NCI-H1048 (cell line): ENCODE measurements at places on chromosomes 5 and 9.

- no peak for DNase-seq
These were observed 2.6 kb downstream of the PDLIM4 start for GRCh38 chr5:132260051-132260450.

DNA sequence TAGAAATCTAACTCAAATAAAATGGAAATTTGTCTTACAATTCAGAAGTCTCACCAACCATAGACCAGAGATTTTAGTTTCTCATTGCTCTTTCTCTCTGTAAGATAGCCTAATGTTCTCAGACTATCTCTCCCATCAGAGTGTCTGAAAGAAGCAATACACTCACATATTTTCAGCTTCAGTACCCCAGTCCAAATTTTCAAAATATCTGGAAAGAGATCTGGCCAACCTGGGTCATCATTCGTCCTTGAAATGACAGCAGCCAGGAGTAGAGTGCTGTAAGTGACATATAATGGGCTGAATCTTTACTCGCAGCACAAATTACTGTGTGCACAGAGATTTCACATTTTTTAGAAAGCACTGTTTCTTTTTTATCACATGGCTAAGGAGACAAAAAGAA is 313.3 kb upstream of the PRR16 start:
- DNase-seq: no peak

DNA sequence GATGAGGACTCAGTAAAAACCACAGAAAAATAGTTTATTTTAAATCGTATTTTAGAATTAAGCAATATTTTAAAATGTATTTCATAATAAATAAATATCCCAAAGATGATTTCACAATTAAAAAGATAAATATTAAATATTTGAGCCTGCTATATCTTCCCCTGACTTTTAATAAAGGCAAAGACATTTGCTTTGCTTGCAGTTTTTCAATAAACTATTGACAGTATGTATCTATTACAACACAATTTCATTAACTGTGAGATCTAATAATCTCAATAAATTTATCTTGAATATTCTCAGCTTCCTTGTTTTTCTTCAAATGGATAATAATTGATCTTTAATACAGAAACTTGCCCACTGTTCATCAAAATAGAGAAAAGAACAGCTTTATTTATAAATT is 186.2 kb upstream of the TARS1 start:
- no peak for DNase-seq

DNA sequence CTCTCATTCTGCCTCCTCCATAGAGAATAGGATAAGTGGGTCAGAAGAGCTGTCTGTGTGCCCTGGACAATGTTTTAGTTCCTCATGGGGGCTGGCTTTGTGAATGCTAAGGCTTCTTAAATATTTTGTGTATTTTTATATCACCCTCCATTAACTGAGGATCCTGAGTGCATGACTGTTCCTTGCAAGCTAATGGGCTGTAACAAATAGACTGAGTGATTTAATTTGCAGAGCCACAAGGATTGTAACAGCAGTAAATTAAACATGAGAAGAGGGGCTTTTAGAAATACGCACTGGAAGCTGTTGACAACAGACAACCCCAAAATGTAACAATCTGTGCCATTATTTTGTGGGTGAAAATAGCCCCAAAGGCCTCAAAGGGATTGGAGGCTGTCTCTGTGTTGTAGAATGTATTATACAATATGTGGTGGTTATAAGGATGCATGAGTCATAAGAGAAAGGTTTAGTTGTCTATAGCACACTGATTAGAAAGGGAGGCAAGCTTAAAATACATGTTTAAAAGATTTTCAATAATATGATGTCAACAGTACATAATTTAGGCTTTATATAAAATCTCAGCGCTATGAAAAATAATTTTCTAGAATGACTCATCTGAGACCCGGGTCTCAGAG is 152.7 kb upstream of the ACTBL2 start:
- DNase-seq: no peak

DNA sequence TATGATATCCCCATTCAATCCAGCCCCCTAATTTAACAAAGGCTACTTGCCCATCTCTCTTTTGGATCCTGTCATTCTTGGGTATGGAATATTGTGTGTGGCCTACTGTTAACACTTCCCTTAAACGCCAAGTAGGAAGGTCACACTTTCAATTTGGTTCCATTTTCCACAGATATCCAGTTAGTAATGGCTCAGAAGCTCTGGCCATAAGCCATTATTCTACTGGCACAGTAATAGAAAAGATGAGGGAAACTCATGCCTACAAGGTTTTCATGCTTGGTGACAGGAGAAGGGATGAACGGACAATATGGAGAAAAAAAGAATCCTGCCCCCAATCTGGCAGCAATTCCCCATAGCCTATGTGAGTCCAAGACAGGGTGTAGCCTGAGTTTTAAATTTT is 227.6 kb downstream of the CRB2 start:
- no peak for DNase-seq

DNA sequence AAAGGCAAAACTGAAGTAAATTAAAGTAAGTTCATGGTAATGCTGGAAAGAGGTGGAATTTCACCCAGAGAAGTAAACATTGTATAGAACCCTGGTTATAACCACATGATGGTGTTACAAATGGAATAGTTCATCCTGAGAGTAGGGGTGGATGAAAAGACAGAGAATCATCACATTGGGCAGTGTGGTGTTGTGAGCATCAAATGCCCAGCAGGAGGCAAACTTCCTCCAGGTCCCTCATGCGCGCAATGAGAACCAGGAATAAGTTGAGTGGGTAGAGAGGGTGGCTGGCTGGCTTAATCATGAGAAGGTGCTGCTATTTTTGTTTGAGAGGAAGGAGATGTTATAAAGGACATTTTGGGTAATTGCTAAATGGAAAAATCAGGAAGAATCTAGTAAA is 163.3 kb upstream of the HMHB1 start:
- DNase-seq: no peak

GRCh38 chr5:118687100-118687499 is 301.2 kb downstream of the DTWD2 start:
- no peak for DNase-seq

GRCh38 chr5:8729437-8729836 is 816.4 kb downstream of the SEMA5A start:
- DNase-seq: no peak

DNA sequence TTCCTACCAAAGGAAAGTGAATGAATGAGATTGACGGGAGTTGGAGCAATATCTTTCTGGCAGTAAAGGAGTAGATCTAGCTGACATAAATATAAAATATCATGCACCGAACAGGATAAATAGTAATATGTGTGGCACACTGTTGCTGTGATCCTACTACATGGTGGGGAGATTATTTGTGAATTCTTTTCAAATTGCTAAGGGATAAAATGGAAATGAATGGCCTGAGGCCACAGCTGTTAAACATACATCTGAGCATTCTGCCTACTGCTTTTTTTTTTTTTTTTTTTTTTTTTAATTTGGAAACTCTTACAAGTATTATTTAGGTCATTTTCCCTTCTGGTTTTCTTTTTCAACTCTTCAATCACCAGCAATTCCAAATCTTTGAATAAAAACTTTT is 66.8 kb downstream of the MEF2C start:
- DNase-seq: no peak

DNA sequence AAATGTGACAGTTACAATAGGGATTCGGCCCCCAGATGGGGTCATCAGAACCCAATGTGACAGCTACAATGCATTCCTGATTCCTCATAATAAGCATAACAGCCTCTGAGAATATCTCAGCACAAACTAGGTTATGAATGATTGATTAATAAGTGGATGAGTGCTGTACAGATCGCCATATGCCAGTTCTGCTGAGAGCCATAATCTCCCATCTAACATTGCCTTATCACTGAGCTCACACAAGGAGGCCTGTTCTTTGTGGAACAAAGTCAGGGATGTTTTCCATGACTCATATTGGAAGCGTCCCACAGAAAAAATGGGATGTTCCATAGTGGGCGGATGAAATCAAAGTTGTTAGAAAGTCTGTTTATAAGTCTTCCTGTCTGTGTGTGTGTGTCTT is 89.6 kb downstream of the KIF4B start:
- no peak for DNase-seq

GRCh38 chr5:164422400-164422799 is 917.0 kb downstream of the MAT2B start:
- DNase-seq: no peak

GRCh38 chr9:126116351-126117157 is 210.1 kb upstream of the MVB12B start:
- DNase-seq: no peak

DNA sequence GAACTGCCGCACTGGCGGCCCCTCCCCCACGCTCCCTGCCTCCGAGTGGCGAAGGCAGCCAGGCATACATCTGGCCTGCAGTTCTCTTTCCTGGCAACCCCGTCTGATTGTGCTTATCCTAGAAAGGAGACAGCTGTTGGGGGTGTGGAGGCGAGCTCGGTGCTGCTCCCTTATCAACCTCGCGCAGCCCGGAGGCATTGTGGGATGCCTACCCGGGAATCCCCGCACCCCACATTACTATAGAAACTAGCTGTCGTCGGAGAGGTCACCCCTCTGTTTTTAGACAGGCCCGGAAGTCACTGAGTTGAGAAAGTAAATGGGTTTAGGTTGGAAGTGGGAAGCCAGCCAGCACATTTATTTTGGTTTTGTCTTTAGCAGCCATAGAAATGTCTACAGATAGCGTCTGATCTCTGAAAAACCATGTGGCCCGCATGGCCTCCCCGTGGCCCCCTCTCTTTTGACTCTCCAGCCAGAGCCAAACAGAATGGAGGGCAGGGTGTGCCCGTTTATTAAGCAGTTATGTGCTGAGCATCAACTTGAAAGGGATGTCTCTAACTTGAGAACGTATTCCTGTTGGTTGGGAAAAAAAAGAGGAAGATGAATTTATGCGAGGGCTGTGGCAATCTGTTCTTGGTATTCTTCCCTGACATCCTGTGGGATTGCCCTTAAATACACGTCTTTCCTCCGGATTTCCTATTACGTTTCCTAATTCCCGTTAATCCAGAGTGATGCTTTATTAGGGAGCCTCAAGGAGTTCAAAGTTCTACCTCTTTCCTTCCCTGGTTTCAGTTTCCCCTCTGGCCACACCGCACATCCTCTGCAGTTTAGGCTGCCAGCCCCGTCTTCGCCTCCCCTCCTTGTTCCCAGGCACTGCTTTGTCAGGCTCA is 3.9 kb downstream of the STC2 start:
- no peak for DNase-seq

DNA sequence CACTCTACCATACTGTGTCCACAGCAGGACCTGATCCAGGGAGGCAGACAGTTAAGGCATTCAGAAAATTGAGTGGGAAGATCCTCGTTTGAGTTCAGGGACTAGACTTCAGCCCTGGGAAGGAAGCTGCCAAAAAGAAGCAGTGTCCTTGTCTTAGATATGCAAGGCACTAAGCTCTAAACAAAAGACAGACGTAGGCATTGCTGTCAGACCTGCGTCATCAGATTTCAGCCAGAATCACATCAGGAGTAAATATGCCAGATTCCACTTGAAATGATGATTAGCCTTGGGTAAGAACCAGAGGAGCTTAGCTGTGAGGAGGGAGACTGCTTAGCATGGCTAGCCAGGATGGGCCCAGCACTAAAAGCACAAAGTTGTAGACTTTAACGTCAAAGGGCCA is 56.7 kb downstream of the MAMDC2 start:
- no peak for DNase-seq

- DNase-seq: no peak
These were observed 56.4 kb upstream of the DAPK1 start for GRCh38 chr9:87441251-87441650.

GRCh38 chr5:98916540-98916939 is 12.3 kb downstream of the CHD1 start:
- DNase-seq: no peak
